ENCODE measurements at places on chromosomes 13 and 19.

- DNase-seq, result no peak
These were observed 63.8 kb downstream of the KCNRG start for GRCh38 chr13:50078895-50079654.

- no peak for DNase-seq
These were observed 6.9 kb downstream of the PIBF1 start for GRCh38 chr13:72788831-72789230.

GRCh38 chr19:35756377-35757230, at the start of gene HSPB6:
Gene HSPB6, minus strand, starts transcription at chr19:35757029. Its CDS starts 21 bp downstream, at chr19:35757008.
- no peak for DNase-seq

GRCh38 chr13:67353031-67353430, 122.9 kb upstream of the PCDH9 start:
- no peak for DNase-seq

- no peak for DNase-seq
These were observed 477.3 kb downstream of the KLF12 start for GRCh38 chr13:73656863-73657262.

- DNase-seq, result peak; percentile 37
These were observed 10.4 kb downstream of the LMNB2 start for GRCh38 chr19:2446381-2446780.

- DNase-seq, result no peak
These were observed 7.0 kb downstream of the ARMC6 start for GRCh38 chr19:19040417-19040816.

- DNase-seq, result no peak
These were observed 22.5 kb downstream of the RNASEH2B start for GRCh38 chr13:50932091-50932490.

GRCh38 chr13:27658546-27658945, 36.9 kb downstream of the POLR1D start:
- DNase-seq, result no peak

GRCh38 chr13:51601601-51602565, 17.6 kb downstream of the WDFY2 start:
- DNase-seq, result no peak

DNA sequence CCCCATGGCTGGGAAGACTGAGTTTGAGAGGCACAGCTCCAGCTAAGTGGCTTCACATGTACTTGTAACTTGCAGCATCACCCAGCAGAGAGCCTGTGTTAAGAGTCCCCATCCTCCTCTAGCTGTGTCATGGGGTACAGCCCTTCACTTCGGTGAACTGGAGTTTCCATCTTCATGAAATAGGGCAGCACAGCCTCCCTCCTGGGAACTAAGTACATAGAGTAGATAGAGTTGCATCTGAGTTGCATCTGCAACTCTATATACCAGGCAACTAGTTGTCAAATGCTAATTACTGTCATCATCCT, 1.2 kb downstream of the PRDX2 start:
- DNase-seq, result no peak

Measured in CD4-positive, alpha-beta T cell treated with Interleukin-6 for 4 hours (primary cell).